ENCODE measurements at places on chromosomes 11 and 22.

DNA sequence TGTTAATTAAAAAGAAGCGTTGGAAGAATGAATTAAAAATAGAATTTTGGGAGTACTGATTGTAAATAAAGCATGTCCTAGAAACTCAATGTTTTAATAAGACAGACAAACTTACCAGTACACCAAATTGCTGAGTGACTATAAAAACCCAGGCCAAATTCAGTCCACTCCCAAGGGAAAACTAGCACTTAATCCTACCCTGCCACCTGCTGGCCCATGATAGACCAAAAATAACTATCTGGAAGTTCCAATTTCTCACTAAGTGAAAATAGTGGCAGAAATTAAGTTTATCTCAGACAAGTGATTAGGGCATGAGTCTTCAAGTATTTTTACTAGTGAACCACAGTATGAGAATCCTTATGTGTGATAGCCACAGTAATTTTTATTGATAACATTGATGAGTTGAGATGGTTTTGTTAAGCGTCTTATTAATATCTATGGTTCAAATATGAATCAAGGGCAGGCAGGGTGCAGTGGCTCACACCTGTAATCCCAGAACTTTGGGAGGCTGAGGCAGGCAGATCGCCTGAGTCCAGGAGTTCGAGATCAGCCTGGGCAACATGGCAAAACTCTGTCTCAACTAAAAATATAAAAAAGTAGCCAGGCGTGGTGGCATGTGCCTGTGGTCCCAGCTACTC lies 9.8 kb upstream of the DDX10 start:
- no peak for DNase-seq

GRCh38 chr11:129460714-129461113 lies 85.1 kb downstream of the BARX2 start:
- no peak for DNase-seq

- no peak for DNase-seq
Measured at GRCh38 chr11:96055706-96056387, 131.9 kb upstream of the MTMR2 start.

DNA sequence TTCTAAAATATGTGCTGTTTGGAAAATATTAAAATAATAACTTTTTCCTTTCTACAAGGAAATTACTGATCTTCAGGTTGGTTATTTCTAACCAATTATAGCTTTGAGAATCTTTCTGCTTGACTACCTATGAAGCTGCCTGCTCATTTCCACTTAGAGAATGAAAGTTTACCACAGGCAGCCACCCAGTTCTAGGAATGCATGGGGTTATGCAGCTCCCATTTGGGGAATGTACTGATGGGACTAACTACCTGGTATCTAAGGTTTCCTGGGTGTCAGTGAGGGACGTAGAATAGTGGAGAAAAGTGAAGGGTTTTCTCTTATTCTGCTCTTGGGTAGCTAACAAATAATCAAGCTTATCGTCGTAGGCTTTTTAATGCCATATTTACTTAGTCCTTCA lies 73.4 kb downstream of the DEUP1 start:
- no peak for DNase-seq

- DNase-seq, result no peak
Measured at GRCh38 chr11:58912124-58912523, 27.2 kb upstream of the GLYATL1 start.

DNA sequence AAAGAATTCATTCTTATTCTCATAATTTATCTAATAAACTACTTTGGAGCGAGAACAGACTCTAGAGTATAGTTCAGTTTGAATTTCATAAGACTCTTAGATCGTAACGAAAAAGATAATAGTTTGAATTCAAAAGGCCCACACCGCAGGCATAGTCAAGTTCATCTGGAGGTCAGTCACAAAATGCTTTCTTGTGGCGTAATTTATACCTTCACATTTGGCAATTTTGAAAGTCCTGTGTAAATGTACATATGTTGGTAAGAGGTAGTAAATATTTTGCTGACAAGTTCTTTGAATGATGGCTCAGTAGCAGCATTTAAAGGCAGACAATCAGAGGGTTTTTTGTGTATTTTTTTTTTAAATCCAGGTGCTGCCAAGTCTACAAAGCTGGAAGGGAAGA lies 88.1 kb downstream of the TEAD1 start:
- DNase-seq, result no peak

DNA sequence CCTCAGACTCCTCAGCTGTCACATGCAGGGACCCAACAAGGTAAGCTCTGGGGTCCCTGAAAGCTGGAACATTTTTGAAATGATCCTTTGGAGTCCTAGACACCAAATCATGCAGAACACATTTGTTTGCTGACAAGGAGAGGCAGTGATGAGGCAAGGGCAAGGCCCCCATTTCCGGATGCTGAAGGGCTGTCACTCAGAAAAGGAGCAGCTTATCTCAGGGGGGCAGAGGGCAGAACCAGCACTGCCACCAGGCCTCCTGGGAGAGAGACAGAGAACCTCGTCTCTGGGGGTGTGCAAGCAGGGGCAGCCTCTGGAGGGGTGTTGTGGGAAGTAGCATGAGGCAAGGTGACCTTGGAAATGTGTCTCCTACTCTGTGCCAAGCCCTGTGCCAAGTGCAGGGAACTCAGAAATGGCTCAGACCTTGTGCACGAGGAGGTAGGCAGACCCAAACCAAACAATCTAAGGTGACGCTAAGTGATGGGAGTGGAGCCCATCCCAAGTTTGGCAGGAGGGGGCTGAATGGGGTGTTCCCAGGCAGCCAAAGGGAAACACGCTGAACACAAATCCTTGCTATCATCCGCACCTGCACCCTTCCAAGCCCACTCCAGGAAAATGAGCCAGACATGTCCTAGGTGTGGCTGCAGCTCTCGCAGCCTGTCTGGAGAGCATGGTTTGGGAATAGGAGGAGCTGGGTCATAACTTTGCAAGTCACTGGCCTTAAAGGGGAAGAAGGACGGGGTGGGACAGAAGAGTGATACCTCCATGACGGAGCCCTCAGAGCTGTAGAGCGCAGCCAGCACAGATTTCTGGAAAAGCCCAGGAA lies 94.2 kb downstream of the PDE2A start:
- DNase-seq, result no peak

DNA sequence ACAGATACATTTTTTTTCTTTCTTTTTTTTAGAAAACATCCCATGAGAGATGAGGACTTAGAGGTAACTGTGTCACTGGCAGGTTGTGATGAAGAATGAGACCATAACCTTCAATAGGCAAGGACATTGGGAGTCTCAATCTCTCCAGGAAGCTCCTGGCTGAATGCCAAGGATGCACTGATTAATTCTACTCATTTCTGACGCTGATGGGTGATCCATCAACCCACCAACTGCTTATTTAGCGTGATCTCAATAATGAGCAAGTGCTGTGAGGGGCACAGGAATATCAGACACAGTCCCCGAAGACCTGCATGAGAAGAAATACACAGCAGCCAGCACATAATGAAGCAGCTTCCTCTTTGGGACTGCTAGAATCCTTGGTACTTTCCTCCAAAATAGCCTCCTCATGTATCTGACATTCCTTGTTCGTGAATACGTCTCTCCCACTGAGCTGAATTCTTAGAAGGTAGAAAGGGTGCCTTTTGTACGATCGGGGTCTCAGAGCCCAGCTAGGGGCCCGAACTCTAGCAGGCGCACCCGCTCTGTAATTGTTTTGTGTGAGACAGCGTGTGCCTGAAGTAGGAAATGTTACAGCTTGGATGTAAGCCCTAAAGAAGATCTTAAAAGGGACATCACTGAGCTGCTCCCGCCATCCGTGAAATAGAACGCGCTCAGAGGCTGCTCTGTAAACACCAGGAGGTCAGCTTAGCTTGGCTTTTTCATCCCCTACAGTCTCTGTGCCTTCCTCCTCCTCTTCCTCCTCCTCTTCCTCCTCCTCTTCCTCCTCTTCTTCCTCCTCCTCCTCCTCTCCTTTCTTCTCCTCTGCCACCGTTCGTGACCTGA lies 7.2 kb downstream of the CLMP start:
- DNase-seq, result no peak

- DNase-seq, result no peak
Measured at GRCh38 chr11:35546317-35546716, 20.9 kb upstream of the PAMR1 start.

- no peak for DNase-seq
Measured at GRCh38 chr11:21963013-21963412, 229.9 kb upstream of the ANO5 start.

DNA sequence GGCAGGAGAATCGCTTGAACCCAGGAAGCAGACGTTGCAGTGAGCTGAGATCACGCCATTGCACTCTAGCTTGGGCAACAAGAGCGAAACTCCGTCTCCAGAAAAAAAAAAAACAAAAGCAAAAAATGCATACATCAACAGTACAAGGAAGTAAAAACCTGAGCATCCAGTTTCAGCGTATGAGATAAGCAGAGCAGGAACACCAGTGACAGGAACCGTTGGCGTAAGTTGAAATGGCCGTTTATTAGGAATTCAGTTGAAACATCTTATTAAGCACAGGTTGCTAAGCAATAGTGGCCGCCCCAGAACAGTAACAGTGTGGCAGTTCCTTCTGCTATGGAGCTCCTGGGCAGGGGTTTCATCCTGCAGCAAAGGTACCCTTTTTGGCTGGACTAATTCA lies 4.0 kb upstream of the L3MBTL2 start:
- DNase-seq, result no peak

DNA sequence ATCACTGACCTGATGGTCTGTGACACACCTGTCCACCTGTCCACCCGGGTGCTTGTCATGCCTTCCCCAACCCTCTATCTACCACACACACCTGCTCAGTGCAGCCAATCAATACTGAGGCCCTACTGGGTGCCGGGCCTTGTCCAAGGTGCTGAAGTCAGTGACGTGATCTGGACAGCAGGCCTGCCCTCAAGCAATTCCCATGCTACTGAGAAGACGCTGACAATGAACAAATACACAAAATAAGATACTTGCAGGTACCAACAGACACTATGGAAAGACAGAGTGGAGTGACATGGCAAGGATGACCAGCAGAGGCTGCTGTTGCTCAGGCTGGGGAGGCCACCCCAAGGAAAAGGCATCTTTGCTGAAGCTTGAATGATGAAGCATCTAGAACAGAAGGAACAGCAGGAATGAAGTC lies 21.2 kb downstream of the PLAAT3 start:
- no peak for DNase-seq

DNA sequence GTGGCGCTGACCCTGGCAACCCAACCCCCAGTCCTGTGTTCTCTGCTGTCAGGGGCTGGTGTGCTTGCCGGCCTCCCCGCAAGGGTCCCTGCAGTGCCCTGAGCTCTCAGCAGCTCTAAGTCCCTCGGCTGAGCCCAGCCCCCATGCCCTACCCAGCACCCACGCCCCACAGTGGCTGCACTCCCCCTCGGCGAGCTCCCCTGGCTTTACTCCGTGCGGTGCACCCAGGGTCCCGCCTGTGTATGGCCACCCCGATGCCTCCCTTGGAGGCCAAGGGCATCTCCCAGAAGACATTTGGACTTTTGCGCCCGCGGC lies 72.5 kb upstream of the SHISAL1 start:
- DNase-seq, result no peak

DNA sequence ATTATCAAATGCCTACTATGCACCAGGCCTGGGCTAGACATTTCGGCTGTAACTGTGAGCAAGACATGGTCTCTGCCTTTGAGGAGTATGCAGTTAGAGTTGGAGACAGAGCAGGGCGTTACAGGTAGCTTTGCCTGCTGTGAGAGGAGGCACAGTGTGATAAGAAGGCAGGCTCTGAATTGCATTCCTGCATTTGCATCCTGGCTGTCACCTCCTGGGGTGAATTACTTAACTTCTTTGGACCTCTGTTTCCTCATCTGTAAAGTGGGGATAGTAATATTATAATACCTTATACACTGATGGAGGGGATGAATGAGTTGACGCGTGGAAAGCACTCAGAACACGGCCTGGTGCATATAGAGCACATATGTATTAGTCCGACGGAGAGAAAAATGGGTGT lies 118.1 kb upstream of the ARHGAP20 start:
- no peak for DNase-seq

GRCh38 chr22:25039754-25040153 lies 87.2 kb downstream of the KIAA1671 start:
- DNase-seq, result no peak

DNA sequence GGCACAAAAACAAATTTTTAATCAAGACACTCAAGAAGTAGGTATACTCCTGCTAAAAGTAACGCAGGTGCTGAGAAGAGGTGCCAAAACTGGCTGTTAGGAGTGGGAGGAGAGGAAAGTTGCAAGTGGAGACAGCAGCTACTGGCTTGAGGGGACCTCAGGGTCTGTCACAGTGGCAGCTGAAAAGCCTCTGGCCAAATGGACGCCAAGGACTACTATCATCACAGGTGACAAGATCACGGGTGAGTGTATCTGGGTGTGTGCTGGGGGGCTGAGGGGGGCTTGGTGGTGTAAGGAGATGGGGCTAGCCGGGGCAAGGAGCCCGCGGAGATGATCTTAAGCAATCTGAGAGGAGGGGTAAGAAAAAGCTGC lies 687 bp downstream of the ZNF202 start:
- no peak for DNase-seq

DNA sequence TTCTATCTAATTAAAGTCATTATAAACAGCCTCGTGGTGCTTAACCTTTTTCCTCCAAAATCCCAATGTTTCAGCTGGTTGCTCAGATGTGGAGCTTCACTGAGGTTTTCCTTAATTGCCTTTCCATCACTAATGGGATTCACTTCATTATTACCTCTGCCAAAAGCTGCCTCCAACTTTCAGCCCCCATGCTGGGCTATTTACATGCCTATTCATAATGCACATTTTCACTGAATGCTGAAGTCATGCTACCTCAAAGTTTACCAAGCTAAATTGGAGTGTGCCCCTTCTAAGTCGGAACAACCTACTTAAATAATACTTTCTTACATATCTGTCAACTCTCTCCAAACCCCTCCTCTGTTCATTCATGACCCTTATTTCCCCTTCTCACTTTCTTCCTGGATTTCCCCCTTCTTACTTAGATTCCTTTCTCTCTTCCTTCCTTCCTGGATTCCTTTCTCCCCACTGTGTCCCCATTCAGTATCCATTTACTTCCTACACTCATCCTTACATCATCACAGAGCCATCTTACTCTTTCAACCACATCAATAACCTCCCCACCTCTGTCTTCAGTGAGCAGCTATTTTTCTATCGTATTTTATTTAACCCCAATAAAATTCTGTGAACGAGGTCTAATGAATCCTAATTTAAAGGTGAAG lies 887.3 kb upstream of the TENM4 start:
- no peak for DNase-seq

GRCh38 chr11:112300094-112300786 lies 39.6 kb upstream of the PLET1 start:
- no peak for DNase-seq

DNA sequence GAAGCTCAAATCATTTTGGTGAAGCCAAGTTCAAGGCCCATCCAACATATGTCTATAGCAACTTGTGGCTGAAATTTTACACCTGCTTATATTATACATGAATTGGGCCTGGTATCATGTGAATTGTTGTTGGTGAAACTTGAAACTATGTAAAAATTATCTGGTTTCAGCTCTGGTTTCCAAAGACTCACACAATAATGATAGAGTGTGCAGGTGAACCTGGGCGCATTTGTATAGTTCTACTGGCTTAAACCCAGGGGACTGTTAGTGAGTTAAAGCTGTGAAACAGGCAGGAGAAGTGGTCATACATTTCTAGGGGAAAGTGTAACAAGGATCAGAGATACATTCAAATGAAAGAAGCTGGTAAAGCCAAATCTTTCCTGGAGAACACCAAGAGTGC lies 627.3 kb downstream of the METTL15 start:
- no peak for DNase-seq

GRCh38 chr11:126924376-126925040 lies 76.1 kb downstream of the KIRREL3 start:
- no peak for DNase-seq
